ENCODE measurements at places on chromosomes 6 and 20.

DNA sequence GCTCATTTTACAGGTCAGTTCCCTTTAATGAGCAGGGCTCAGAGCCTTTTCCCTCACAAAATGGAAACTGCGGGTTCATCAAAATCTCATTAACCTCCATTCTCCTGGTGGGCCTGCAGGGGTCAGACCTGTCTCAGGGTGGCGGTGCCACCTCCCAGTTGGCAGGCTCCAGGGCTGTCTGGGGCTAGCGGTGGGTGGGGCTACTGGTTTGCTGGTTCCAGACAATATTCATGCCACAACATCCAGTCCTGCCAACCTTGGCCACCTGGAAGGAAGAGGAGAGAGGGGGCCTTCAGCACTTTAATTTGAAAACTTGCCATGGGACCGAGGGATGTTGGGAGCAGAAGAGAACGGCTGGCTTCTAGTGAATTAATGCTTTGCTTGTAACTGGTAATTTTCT lies 41.9 kb upstream of the CTNNBL1 start:
- DNase-seq: no peak

DNA sequence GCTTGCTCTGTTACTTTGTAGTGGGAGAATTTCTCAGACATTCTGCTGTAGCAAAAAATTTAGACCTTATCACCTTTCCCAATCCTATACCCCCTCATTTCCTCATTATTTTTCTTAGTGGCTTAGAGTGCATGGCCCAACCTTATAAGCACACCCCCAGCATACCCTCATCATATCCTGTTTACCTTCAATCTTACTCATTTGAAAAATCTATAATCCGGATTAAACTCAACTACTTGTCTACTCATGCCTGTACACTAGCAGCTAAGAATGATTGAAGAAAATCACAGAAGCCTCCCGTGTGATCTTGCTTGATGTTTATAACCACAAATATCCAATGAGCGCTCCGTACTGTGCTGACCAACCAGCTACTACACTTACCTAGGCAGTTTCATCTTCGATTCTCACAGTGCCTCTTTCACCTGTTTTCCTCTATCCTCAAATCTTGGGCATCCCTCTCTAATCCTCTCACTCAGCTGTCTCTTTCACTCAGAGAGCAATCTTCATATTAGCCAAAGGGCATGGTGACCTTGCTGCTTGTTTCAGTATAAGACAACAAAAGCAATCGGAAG lies 36.6 kb downstream of the AIG1 start:
- DNase-seq: no peak

DNA sequence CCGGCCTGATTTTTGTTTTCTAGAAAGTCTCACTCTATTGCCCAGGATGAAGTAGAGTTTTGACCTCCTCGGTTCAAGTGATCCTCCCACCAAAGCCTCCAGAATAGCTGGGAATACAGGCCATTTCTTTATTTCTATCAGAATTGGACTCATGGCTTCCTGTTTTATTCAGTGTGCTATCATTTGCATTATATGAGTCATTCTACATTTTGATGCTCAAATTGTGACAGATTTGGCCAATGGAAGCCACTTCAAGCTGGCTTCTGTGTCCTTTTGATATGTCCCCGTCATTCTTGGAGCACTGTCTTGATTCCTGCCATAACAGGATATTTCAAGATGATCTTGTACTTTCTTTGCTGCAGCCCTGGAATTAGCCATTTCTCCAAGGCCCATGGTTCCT lies 75.1 kb downstream of the CNBD2 start:
- DNase-seq: no peak

DNA sequence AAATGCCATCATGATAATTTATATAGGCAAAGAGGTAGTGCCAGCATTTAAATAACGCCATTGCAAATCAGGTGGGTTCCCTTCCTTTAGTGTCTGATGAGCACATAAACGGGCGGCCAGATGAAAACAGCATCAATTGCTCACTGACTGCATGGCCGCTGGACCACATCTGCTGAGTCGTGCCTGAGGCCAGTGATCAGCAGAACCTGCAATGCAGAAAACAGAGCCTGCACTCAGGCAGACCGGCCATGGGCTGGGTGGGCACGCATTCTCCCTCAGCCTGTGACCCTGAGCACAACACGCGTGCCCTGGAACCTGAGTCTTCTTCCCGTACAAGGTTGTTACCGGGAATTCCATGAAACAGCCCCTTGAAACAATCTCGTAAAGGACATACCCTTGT lies 144.0 kb upstream of the THBS2 start:
- no peak for DNase-seq

- DNase-seq: no peak
Observed at GRCh38 chr6:83708546-83708969, 343 bp downstream of the SNAP91 start.

- no peak for DNase-seq
Observed at GRCh38 chr6:36938536-36938935, 16.0 kb upstream of the PI16 start.

- no peak for DNase-seq
Observed at GRCh38 chr6:143741480-143741879, 63.7 kb downstream of the PHACTR2 start.

- no peak for DNase-seq
Observed at GRCh38 chr6:20709451-20709850, 175.2 kb downstream of the CDKAL1 start.

GRCh38 chr6:87473419-87473903 lies 687 bp downstream of the SLC35A1 start:
- DNase-seq: no peak

GRCh38 chr6:6806844-6807518 lies 218.5 kb downstream of the LY86 start:
- DNase-seq: no peak

GRCh38 chr20:49149281-49150045 lies 38.7 kb downstream of the STAU1 start:
- DNase-seq: no peak

- DNase-seq: no peak
Observed at GRCh38 chr6:130212215-130212874, 10.4 kb downstream of the SAMD3 start.

GRCh38 chr20:3889489-3890397 lies 556 bp downstream of the PANK2 start:
- peak; percentile 18 for DNase-seq

DNA sequence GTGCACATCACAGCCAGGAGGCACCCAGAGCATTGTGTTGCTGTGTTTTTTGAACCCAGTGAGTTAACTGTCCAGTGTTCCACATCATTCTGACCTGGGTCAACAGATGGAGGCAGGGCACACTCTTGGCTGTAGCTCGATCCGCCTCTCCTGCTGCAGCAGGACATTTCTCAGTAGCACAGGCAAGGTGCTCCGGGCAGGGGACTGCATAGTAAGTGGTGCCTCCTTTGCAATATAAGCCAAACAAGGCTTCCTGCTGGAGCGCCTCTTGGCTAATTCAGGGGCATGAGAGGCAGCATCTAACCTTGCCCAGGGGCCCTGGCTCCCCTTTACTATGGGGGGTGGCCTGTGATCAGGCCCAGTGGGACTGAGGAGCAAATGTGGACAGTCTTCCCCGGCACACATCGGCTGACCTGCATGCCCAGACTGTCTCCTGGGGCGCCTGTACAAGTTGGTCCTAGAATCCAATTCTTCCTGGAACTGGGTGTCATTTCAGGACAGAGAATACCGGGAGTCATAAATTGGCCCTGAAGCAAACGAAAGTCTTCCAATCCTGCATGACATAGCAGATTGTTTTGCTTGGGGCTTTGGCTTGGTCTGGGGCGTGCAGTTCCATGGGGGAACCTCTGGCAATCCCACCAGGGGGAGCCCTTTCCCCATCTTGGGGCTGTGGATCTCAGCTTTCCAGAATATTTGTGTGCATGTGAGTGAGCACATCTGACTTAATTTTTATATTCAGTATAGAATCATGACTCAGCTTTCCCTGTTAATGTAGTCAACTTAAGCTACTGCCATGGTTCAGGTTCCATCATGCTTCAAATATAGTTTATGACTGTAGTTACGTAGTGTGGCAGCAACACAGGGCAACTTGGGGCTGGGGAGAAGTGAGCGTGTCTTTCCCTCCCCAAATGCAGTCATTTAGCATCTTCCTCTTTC lies 56.0 kb upstream of the DDR1 start:
- DNase-seq: peak; percentile 60

DNA sequence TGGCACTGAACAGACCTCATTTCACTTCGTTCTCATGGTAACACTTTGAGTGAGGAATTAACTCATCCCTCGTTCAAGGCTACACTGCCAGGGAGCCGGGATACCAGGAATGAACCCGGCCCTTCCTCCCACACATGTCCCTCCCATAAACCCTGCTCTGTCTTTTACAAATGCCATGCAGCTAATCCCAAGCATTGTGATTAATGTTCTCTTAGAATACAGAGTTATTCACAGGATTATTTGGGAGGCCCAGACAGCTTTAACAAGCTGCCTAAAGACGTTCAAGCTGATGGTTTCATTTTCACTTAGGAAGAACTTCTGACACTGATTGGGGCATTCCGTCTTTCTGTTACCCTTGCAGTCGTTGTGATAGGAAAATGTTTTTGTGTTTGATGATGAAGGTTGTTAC lies 42.5 kb upstream of the CD83 start:
- DNase-seq: no peak

GRCh38 chr6:170283212-170284081 lies 7.4 kb downstream of the DLL1 start:
- no peak for DNase-seq

DNA sequence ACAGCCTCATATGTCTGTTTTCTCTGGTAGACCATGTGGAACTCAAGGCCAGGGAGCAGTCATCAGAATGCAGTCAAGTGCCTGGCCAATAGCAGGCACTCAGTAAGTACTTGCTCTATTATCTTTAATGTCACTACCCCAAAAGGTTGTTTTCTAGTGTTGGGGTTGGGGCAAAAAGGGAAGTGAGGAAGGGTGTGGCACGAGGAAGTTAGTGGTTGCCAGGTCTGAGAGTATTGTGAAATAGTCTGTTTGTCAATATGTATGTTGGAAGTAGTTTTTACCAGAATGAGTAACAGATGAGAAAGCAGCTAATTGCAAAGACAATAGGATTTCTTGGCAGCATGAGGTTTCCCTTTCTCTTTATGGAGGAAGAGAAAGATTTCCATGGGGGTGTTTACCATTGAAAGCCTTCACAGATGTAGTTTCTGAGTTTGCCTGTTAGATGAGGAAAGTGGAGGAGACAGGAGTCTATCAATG lies 59.5 kb upstream of the ARMH2 start:
- DNase-seq: no peak

- DNase-seq: no peak
Observed at GRCh38 chr20:17896193-17896723, 72.3 kb downstream of the SNX5 start.

- DNase-seq: no peak
Observed at GRCh38 chr6:126553854-126554253, 213.9 kb downstream of the CENPW start.

DNA sequence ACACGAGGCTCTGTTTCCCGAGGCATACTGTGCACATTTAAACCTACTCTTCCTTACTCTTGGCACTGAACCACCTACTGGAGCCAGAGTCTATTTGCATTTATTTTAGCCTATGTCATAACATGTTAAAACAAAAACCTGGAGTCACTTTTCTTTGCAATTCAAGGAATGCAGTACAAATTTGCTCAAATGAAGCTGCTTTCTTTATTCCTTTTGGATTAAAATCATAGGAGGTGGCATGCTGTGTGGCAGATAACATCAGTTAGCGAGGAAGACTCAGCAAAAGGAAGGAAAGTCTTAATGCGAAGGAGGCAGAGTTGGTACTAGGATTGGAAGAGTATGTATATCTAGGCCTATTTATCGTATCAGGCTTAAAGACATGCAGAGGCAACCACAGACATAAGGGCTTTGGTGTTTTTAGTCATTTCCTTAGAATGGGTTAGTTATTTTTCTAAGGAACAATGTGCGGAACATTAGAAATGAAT lies 92.9 kb downstream of the SAMD3 start:
- DNase-seq: no peak

DNA sequence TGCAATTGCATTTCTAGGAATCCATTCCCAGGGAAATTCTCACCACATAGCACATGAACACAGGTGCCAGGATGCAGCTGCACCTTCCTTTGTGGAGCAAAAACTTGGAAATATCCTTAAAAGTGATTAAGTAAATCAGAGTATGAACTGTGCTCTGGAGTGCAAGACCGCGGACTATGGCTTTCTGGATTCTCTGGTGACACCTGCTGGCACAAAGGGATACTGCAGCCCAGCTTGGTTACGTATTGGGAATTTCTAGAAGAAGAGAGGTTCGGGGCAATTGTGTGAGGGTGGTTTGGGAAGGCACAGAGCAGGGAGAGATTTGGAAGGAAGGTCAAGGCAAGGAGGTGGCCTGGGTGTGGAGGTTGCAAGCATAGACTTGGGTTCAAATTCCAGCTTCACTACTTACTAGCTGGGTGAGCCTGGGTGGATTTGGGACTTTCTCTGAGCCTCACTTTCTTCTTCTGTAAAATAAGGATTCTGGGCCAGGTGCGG lies 15.9 kb upstream of the PEDS1 start:
- DNase-seq: peak; percentile 61

- DNase-seq: no peak
Observed at GRCh38 chr6:39430871-39431523, 108.5 kb upstream of the KCNK16 start.

DNA sequence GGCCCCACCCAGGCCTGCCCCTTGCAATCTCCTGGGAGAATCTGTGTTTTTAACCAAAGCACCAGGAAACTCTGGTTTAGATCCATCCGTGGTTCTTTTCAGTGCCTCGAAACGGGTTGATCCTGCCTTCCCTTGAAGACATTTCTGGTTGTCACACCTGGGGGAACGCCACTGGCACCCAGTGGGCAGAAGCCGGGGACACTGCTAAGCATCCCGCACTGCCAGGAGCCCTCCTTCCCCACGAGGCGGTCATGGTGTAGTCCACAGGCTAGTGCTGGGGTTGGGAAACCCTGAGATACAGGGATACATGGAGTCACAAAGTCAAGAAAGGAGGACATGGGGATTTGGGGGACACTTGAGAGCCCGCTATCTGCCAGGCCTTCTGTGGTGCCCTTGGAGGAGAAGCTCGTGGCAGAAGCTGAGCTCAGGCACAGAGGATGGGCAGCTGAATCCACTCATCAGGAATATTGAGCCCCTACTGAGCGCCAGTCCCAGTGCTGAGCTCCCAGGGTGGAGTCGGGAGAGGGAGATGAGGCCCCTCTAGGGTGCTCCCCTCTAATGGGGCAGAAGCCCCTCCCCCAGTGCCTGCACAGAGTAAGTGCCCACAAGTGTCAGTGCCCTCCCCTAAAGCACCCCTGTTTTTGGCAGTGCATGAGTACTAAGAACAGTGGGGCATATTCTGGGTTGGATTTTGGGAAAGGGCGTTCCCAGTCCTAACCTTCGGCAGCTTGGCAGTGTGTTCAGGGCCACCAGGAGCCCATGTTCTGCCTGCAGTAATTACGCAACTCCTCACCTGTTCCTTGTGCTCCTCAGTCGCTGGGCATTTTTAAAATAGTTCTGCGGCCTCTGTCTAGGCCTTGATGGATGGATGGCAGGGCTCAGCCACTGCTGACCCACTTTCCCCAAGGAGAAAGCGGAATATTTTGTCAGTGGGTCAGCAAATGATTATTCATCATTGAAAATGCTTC lies 25.6 kb upstream of the PHACTR3 start:
- DNase-seq: no peak

Measured in stimulated activated CD8-positive, alpha-beta memory T cell treated with anti-CD3 and anti-CD28 coated beads, Interleukin-4, amount 100 ng/mL, for 1 hour (primary cell).